ENCODE measurements at places on chromosomes 16 and 17. TPM values are rescaled to one million over a fixed set of nuclear protein-coding genes. Genes with fewer than 3 reads are reported as not detected.

DNA sequence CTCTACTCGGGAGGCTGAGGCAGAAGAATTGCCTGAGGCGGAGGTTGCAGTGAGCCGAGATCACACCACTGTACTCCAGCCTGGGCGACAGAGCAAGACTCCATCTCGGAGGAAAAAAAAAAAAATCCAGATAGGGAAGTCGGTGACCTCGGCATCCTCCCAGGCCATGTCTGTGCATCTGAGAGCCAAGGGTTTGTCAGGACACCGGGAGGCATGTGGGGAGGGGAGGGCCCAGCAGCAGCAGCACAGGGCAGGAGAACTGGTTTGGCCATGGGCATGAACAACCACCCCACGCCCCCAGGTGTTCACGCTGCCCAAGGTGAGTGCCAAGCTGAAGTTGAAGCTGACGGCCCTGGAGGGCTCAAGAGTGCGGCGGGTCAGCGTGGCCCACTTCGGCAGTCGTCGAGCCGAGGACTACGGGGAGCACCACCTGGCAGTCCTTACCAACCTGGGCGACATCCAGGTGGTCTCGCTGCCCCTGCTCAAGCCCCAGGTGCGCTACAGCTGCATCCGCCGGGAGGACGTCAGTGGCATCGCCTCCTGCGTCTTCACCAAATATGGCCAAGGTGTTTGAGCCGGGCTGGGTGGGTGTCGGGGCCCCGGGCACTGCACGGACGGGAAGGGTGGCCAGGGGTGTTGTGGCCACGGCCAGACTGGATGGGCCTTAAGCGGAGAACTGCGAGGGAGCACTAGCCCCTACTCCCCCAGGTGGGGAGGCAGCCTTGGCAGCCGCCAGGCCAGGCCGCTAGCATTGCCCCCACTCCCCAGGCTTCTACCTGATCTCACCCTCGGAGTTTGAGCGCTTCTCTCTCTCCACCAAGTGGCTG is 14.7 kb upstream of the MYO15B start:
- no peaks in the 10 kb centered on the region for H3K4me1 ChIP-seq
- no peaks in the 10 kb centered on the region for H3K27me3 ChIP-seq
- peak; percentile 60 for DNase-seq
- H3K4me3 ChIP-seq = no peak overlapping the region
- no peak overlapping the region for H3K27ac ChIP-seq

DNA sequence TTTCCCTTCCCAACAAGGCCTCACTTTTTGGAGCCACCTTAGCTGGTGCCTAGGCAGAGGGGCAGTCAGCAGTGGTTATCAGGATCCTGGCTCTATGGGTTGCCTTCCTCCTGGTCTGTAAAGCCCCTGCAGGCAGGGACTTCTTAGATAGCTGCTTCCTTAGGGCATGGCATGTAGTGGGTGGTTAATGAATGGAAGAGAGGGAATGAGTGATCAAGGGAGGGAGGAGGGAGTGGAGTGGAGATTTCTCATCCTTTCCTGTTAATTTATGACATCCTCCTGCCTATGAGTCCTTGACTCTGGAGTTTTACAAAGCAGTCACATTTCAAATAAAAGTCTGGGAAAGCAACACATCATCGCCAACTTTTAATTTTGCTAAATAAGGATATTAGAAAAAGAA is 40.7 kb downstream of the SNX20 start:
- H3K4me3 ChIP-seq = no peak overlapping the region
- H3K4me1 ChIP-seq = no peaks in the 10 kb centered on the region
- no peaks in the 10 kb centered on the region for H3K36me3 ChIP-seq
- DNase-seq = no peak
- H3K27ac ChIP-seq = no peak overlapping the region

- no peaks in the 10 kb centered on the region for H3K36me3 ChIP-seq
- no peak overlapping the region for H3K4me3 ChIP-seq
- H3K27me3 ChIP-seq = no peaks in the 10 kb centered on the region
- peak; percentile 88 for DNase-seq
Measured at GRCh38 chr16:73015612-73016487, 32.1 kb downstream of the ZFHX3 start.

DNA sequence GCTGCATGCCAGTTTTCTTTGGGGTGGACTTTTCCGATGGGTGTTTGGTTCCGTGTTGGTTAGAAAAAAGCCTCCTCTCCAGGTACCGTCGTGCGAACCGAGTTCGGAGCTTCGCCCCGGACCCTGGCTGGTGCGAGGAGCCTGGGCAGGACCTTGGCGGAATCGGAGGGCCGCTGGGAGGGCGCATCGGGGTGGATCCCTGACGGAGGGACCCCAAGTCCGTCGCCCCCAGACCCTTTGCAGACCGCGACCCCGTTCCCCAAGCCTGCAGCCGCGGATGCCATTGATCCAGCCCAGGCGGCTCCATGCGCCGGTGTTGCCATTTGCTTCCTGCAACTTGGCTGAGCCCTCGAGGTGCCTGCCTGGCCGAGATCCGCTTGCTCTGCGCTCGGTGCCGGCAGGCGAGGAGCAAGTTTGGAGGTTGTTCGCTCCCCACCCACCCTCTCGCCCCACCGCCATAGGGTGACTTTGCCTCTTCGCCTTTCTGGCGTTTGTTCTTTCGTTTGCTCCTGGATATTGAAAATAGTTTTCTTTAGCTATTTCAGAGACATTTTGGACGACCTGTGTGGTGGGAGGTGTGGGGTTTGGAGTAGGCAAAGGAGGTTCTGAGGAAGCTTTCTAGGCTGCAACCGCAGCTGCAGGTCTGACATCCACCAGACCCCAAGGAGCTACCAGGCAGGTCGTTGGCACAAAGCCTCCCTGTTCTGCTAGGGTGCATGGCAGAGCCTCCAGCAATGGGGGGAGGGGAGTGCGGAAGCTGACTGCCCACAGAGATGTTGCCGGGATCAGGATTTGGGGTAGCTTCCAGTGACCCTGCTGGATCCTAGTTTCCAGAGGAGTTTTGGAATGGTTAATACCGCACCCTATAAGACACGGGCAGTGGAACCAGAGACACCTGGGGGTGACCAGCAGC is 58.2 kb downstream of the RAP1GAP2 start:
- H3K27me3 ChIP-seq = peaks cover 43% of the 10 kb centered on the region
- H3K36me3 ChIP-seq = no peaks in the 10 kb centered on the region
- DNase-seq = peak; percentile 70
- H3K4me1 ChIP-seq = peaks cover 10% of the 10 kb centered on the region
- no peak overlapping the region for H3K27ac ChIP-seq
- peak overlapping the region; percentile 35 for H3K4me3 ChIP-seq

DNA sequence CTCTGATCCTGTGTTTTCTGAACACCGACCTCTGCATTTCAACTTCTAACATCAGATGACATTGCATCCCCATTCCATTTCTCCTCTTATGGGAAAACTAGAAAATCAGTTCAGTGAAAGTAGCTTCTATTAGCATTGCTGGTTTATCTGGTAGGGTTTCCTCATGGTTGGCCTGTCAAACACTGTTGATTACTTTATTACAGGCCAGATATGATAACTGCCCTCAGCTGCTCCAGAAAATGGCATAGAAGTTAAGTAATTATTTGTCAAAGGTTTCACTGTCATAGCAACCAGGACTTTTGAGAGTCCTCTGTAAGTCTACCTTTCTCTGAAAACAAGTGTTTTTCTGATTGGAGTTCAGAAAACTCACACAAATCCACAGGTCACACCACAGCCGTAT is 3.0 kb downstream of the GFOD2 start:
- H3K4me1 ChIP-seq = peaks cover 13% of the 10 kb centered on the region
- H3K4me3 ChIP-seq = no peak overlapping the region
- no peak for DNase-seq
- no peaks in the 10 kb centered on the region for H3K27me3 ChIP-seq

GRCh38 chr16:71927787-71928186 is 32.5 kb downstream of the IST1 start:
- peaks cover 31% of the 10 kb centered on the region for H3K4me1 ChIP-seq
- H3K27me3 ChIP-seq = no peaks in the 10 kb centered on the region
- no peak overlapping the region for H3K4me3 ChIP-seq

GRCh38 chr16:14600164-14600563 is 29.9 kb downstream of the PARN start:
- no peak overlapping the region for H3K27ac ChIP-seq
- H3K36me3 ChIP-seq = peaks cover 83% of the 10 kb centered on the region
- no peak overlapping the region for H3K4me3 ChIP-seq

GRCh38 chr17:48596000-48596734 is 2.6 kb upstream of the HOXB5 start:
- peaks cover 28% of the 10 kb centered on the region for H3K4me1 ChIP-seq
- H3K27me3 ChIP-seq = peaks cover 92% of the 10 kb centered on the region
- H3K27ac ChIP-seq = peak overlapping the region; percentile 36
- peak overlapping the region; percentile 62 for H3K4me3 ChIP-seq

DNA sequence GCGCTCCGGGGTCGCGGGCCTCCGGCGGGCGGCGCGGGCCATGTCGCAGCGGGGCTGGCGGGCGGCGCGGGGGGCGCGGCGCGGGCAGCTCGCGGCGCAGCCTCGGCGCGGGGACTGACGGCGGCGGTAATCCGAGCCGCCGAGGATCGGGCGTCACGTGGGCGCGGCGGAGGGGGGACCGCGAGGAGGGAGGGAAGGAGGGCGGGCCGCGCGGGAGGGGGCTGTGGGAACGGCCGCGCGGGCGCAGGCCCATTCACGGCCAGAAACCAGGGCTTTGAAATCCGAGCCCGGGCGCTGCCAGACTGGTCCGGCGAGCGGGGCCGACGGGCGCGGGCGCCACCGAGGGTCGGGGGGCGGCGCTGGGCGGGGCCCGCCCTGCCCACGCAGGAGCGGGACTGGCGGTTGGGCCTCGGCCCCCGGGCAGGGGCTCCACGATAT is at the start of gene MTSS2:
Gene MTSS2, minus strand, starts transcription at position 116 of the 438 bp plus-strand sequence. CDS start 262 bp downstream, outside the sequence.
- H3K4me3 ChIP-seq = peak within 1 kb of the TSS; percentile 73
- H3K4me1 ChIP-seq = peaks cover 74% of the 10 kb centered on the region

GRCh38 chr17:51346218-51346982 is 86.1 kb downstream of the UTP18 start:
- H3K4me3 ChIP-seq = no peak overlapping the region
- no peak for DNase-seq
- no peaks in the 10 kb centered on the region for H3K4me1 ChIP-seq
- no peaks in the 10 kb centered on the region for H3K36me3 ChIP-seq
- no peak overlapping the region for H3K27ac ChIP-seq

DNA sequence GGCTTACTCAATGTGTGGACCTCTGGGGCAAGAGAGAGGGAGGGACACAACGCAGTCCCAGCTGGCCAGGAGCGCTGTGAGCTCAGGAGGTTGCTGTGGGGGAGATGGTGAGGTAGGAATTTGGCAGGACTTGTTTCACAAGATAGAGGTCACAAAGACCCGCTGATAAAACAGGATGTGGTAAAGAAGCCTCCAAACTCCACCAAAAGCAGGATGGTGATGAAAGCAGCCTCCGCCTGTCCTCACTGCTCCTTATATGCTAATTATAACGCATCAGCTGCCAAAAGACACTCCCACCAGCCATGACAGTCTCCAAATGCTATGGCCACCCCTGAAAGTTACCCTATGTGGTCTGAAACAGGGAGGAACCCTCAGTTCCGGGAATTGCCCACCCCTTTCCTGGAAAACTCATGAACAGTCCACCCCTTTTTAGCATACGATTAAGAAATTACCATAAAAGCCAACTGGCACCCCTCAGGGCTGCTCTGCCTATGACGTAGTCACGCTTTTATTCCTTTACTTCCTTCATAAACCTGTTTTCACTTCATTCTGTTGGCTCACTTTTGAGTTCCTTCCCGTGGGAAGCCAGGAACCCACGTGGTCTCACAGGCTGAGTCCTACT is 5.3 kb upstream of the EIF4A3 start:
- no peaks in the 10 kb centered on the region for H3K27me3 ChIP-seq
- H3K4me3 ChIP-seq = no peak overlapping the region
- no peak for DNase-seq

- no peaks in the 10 kb centered on the region for H3K27me3 ChIP-seq
- H3K27ac ChIP-seq = no peak overlapping the region
- no peaks in the 10 kb centered on the region for H3K4me1 ChIP-seq
Measured at GRCh38 chr17:35906191-35906925, 24.2 kb downstream of the RDM1 start.

GRCh38 chr16:8675183-8676159 is 1.1 kb downstream of the ABAT start:
- H3K4me1 ChIP-seq = peaks cover 11% of the 10 kb centered on the region
- no peaks in the 10 kb centered on the region for H3K36me3 ChIP-seq
- no peak overlapping the region for H3K27ac ChIP-seq
- no peaks in the 10 kb centered on the region for H3K27me3 ChIP-seq

GRCh38 chr17:27525836-27526603 is 69.8 kb downstream of the KSR1 start:
- no peak overlapping the region for H3K27ac ChIP-seq
- DNase-seq = no peak
- no peaks in the 10 kb centered on the region for H3K27me3 ChIP-seq
- H3K4me3 ChIP-seq = no peak overlapping the region

EFCAB5 gene
- 1.1 TPM for total RNA-seq

KRTAP4-4 gene
- total RNA-seq = not detected

MT4 gene
- total RNA-seq = not detected

PHOSPHO1 gene
- total RNA-seq = 1.7 TPM

ST6GALNAC2 gene
- total RNA-seq = 24.5 TPM

CCL14 gene
- 110 TPM for total RNA-seq

KRTAP4-1 gene
- not detected for total RNA-seq

PHF23 gene
- total RNA-seq = 36.9 TPM

GGA2 gene
- 161 TPM for total RNA-seq
